ENCODE measurements at places on chromosomes 6 and 20. TPM values are rescaled to one million over a fixed set of nuclear protein-coding genes. Genes with fewer than 3 reads are reported as not detected.

The SMLR1 gene
- not detected for total RNA-seq

The SLC22A3 gene
- total RNA-seq: 11.8 TPM

The COL9A1 gene
- total RNA-seq: not detected

The DEFB124 gene
- not detected for total RNA-seq

The YTHDF1 gene
- total RNA-seq: 28.1 TPM

The E2F1 gene
- 5.3 TPM for total RNA-seq

The SLCO4A1 gene
- total RNA-seq: 82.8 TPM

The CST2 gene
- not detected for total RNA-seq

The SLC52A3 gene
- total RNA-seq: 2.7 TPM

The ARMH2 gene
- not detected for total RNA-seq

The SIRPD gene
- total RNA-seq: not detected

The BHLHE23 gene
- not detected for total RNA-seq

The UBE2C gene
- 24.1 TPM for total RNA-seq

The TCP11 gene
- 1.7 TPM for total RNA-seq

The AKIRIN2 gene
- total RNA-seq: 11.2 TPM

The SCUBE3 gene
- total RNA-seq: 0.13 TPM

The BTNL2 gene
- not detected for total RNA-seq

The MAVS gene
- total RNA-seq: 27.5 TPM

The EDN1 gene
- total RNA-seq: 17.1 TPM

The RTN4IP1 gene
- total RNA-seq: 4.1 TPM

The OLIG3 gene
- total RNA-seq: not detected

The VSTM2L gene
- total RNA-seq: 1.3 TPM

The SLC17A3 gene
- total RNA-seq: not detected

The LY6G6D gene
- total RNA-seq: 9.5 TPM

The PPP1R16B gene
- 1.7 TPM for total RNA-seq

The TUBE1 gene
- total RNA-seq: 35.0 TPM

The COL9A3 gene
- 14.1 TPM for total RNA-seq

The LATS1 gene
- total RNA-seq: 27.9 TPM

The PNLDC1 gene
- 0.57 TPM for total RNA-seq

The GTSF1L gene
- not detected for total RNA-seq

The SPATS1 gene
- total RNA-seq: not detected

The HAO1 gene
- total RNA-seq: not detected

The C6orf15 gene
- 7.5 TPM for total RNA-seq

The NRSN1 gene
- not detected for total RNA-seq

The NOTCH4 gene
- 8.9 TPM for total RNA-seq

The ZBTB22 gene
- total RNA-seq: 36.1 TPM

The GNAS gene
- total RNA-seq: 473 TPM

The IYD gene
- total RNA-seq: 0.95 TPM

The SPAG4 gene
- total RNA-seq: 2.5 TPM

The PYGB gene
- 99.0 TPM for total RNA-seq

The CTCFL gene
- not detected for total RNA-seq

The ADGRB3 gene
- 0.94 TPM for total RNA-seq

The RIPK1 gene
- total RNA-seq: 28.2 TPM

The HDGFL1 gene
- not detected for total RNA-seq

The DSE gene
- total RNA-seq: 29.0 TPM

The AKAP12 gene
- total RNA-seq: 16.6 TPM

The CFAP206 gene
- total RNA-seq: not detected

The KCNG1 gene
- total RNA-seq: not detected

The SPDEF gene
- 9.1 TPM for total RNA-seq

The ADGB gene
- 1.9 TPM for total RNA-seq

The PSORS1C1 gene
- total RNA-seq: 5.5 TPM

The PACRG gene
- 0.38 TPM for total RNA-seq

The TFAP2D gene
- total RNA-seq: not detected

The CHD6 gene
- total RNA-seq: 38.9 TPM

The ZSCAN16 gene
- total RNA-seq: 6.0 TPM

The DEFB114 gene
- total RNA-seq: not detected

The CDSN gene
- total RNA-seq: 651 TPM

The GABRR1 gene
- total RNA-seq: 0.17 TPM
